ENCODE measurements at places on chromosomes 12 and 14. TPM values are rescaled to one million over a fixed set of nuclear protein-coding genes. Genes with fewer than 3 reads are reported as not detected.

The LRRIQ1 gene
- 1.3 TPM for total RNA-seq

- DNase-seq: no peak
These were observed 286.3 kb downstream of the NUAK1 start for GRCh38 chr12:105852496-105852895.

The FAM90A1 gene
- total RNA-seq: 0.39 TPM

The C12orf42 gene
- 0.37 TPM for total RNA-seq

The ZNF664 gene
- total RNA-seq: 58.9 TPM

DNA sequence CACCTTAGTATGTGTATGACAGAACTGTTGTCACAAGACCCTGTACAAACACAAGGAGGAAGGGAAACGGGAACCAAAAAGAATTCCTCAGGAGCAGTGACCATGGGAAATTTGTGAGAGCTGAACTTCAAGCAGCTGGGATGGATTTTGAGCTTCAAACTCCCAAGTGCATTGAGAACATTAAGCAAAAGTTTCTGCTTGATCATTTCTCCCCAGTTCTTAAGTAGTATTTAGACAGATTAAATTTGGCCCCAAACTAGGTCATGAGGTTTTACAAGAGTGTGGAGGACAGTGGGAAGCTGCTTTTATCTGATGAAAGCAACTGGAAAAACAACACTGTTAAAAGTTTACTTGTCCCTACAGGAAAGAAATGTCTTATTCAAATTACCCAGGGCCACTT lies 206.0 kb upstream of the DCN start:
- DNase-seq: no peak

Measured in WTC11 (cell line).